Endothelial cell (in vitro differentiated cells): ENCODE measurements at places on chromosomes 12 and 14.

GRCh38 chr12:93974252-93974651 is 174.1 kb upstream of the PLXNC1 start:
- DNase-seq = no peak

DNA sequence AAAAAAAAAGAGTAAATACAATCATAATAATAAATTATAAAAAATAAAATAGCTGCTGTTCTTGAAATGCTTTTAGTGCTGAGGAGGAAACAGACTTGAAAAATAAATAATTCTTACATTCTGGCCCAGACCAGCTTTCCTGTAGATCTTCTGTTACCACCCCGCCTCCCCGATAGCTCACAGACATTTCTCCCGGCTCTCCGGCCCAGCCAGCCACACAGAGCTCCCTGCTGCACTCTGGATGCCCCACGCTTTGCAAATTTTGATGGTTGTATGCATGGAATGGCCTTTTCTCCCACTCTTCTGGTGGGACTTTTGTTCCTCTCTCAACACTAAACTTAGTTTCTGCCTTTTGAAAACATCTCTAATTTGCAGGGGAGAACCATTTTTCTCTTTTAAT is 249.3 kb downstream of the ATP23 start:
- DNase-seq = no peak

- no peak for DNase-seq
Observed at GRCh38 chr12:29396774-29397173, 15.8 kb upstream of the ERGIC2 start.

GRCh38 chr14:94906991-94907587 is 137.2 kb upstream of the GSC start:
- DNase-seq = no peak

DNA sequence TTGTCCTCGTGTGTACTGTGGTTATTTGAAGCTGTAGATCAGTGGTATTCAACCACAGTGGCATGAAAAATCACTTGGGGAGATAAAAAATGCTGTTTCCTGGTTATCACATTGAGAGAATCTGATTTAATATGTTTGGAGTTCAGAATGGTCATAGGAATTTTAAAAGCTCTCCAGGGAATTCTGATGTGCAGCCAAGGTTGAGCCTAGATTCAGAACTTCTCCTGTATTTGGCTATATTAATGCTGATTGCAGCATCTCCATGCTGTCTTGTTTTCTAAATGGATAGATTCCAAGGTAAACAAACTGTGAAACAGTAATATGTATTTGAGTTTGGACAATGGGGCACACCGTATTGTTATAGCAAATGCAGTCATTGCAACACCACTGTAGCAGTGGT is 982.2 kb upstream of the FBXO33 start:
- DNase-seq = no peak
